CD8-positive, alpha-beta memory T cell (primary cell): ENCODE measurements at places on chromosomes 16 and 17.

DNA sequence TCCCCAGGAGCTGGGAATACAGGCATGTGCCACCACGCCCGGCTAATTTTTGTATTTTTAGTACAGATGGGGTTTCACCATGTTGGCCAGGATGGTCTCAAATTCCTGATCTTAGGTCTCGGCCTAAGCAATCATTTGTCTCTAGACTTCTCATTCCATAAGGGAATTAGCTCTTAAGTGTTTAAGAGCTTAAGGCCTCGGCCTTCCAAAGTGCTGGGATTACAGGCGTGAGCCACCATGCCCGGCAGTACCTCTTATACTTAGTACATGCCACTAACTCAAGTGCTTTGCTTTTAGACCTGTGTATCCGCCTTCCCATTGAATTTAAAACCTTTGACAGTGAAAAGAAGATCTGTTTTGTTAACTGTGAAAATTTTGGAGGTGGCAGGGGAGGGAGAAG, 16.6 kb upstream of the IL21R start:
- DNase-seq: no peak

GRCh38 chr16:89401205-89401604, 89.2 kb downstream of the ANKRD11 start:
- no peak for DNase-seq

DNA sequence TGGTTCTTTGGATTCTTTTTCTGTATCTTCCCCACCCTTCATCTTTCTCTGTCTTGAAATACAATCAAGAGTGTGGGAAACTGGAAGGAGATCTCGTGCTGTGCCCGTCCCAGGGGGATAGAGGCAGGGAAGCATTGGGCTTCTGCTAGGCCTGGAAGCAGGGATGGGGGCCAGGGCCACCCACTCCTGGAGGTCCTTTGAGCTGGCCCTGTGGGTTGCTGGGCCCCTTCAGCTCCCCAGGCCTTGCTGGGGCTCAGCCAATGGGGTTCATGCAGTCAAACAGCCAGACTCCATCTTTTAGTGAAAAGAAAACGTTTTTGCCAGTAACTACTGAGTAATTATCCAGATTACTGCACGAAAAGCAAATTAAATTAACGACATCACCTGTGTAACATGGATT, 67.8 kb downstream of the CCDC182 start:
- no peak for DNase-seq

DNA sequence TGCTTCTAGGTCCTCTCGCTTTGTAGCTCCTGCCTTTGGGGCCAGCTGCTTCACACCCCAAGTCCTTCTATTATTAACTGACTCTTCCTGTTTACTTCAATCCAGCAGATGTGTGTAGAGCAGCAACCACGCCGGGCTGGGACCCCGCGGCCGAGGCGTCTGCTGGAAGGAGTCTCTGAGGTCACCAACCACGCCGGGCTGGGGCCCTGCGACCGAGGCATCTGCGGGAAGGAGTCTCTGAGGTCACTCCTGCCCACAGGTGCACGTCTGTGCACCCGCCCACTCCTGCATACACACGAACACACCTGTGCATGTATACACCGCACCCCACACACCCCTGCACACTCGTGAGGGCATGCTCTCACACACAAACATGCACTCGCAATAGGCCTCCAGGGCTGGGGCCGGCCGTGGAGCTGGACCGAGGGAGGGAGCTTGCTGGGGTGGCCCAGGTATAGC, 7.8 kb upstream of the TEX19 start:
- no peak for DNase-seq

DNA sequence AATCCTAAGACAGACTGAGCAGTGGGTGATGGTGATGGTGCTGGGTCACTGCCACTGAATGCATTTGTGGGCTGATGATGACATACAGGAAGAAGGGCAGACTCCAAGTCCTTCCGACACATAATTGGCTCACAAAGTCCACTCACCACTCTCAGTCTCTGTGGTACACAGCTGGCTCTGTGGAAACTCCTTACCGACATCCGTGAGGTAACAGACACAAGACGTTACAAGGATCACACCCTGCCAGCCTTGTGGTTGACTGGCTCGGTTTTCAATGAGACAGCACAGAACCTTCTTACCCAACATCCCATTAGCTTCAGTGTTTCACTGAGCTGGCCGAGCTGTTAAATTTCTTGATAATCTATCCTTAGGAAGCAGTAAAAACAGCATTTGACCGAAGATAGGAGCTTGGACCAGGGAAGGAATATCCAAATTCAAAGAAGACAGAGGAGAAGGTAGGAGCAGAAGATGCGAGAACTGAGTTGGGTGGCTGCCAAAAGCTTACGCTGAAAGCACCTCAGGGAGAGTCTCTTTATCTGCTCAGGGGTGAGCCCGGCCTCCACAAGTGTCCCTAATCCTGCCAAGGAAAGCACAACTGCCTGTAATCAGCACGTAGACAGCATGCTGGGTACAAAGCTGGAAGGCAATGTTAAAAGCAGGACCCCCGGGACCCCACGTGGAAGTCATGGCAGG, 5.5 kb upstream of the MXRA7 start:
- peak; percentile 76 for DNase-seq

GRCh38 chr17:78170692-78171590, 2.6 kb downstream of the SYNGR2 start:
- DNase-seq: no peak

DNA sequence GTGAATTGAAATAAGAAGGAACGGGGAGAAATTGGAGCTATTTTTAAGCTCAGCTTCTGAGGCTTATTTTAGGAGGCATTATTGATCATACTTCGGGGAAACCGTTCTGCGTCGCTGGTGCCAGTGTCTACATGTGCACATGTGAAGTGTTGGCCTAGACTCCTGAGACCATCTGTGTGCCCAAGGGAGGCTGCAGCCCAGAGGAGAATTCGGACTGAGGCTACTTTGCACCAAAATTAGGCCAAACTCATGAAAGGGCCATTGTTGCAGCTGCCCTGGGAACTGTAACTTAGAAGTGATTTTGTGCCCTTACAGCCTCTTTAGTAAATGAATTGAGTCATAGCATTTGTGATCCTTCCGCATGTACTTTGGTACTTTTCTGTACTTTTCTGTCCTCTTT, 102.0 kb upstream of the NOL11 start:
- no peak for DNase-seq

- DNase-seq: no peak
Measured at GRCh38 chr16:3143189-3143588, 8.4 kb downstream of the ZNF213 start.

GRCh38 chr16:56288019-56288418, 96.7 kb downstream of the GNAO1 start:
- no peak for DNase-seq

GRCh38 chr17:76092526-76093413, 10.8 kb downstream of the EXOC7 start:
- no peak for DNase-seq

GRCh38 chr17:3401786-3402185, 3.6 kb upstream of the OR1E1 start:
- DNase-seq: no peak

DNA sequence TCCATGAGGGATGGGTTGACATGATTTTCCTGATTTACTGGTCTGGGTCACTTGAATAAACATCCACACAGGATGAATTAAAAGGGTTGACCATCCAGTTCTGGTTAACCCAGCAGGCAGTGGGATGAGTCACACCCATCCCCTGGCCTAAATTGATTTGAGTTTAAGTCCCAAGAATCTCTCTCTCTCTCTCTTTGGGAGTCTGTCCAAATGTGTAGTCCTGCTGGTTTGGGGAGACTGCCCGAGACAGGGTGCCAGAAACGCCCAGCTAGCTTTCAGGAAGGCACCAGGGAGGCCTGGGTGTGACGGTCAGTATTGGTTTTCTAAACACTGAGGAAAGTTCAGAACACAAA, 38.8 kb downstream of the SCPEP1 start:
- no peak for DNase-seq

- DNase-seq: peak; percentile 36
Measured at GRCh38 chr17:6753006-6753445, 2.8 kb upstream of the XAF1 start.

GRCh38 chr16:617855-618254, 12.9 kb upstream of the WFIKKN1 start:
- DNase-seq: no peak

- no peak for DNase-seq
Measured at GRCh38 chr17:39000021-39000601, 32.9 kb upstream of the FBXO47 start.

GRCh38 chr16:23282568-23282967, 19.5 kb upstream of the SCNN1B start:
- DNase-seq: no peak

- DNase-seq: no peak
Measured at GRCh38 chr17:79834565-79835469, 4.4 kb downstream of the CBX4 start.

DNA sequence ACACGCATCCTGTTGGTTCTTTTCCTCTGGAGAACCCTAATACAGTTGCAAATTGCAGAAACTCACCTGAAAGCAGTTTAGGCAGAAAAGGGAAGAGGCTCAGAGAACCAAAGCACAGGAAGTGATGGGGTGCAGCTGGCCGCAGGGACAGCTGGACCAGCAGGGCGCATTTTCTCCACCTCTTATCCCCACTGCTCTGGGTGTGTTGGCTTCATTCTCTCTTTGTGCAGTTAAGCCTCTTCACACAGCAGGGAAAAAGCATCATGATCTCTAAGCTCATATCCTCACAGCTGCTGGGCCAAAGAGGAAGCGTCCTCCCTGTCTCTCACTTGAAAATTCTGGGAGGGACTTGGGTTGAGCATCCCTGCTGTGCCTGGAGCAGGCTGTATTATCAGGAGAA, 20.0 kb upstream of the LRRC75A start:
- DNase-seq: no peak

DNA sequence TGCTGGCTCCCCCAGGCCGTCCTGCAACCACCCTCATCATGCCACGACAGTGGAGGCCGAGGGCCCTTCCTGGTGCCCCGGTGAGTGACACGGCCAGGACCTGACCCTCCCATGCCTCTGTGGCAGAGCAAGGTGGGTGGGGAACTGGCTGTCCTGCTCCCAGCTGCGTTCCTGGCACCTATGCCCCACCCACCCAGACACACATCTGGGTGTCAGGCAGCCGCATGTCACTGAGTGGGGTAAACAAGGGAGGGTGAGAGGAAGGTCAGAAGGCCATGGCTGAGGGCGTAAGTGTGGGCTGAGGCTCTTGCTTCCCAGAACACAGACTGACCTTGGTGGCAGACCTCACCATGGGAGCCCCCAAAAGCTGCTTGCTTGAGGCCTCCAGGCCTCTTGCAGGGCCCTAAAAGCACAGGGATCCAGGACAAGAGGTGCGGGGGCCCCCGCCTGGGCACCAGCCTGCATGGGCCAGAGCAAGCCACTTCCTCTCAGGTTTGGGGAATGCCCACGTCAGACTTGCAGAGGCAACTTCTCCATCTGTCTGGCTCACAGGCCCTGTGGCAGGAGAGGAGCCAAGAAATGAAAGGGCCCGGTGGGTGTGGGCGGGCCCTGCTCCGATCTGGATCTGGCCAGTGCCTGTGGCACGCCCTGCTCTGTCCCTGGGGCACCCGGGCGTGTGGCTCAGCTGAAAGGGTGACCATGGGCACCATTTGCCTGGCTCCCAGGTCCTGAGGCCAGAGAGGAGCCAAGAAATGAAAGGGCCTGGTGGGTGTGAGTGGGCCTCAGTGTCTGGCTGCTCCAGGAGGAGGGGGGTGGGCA, 3.9 kb upstream of the CCDC57 start:
- no peak for DNase-seq

DNA sequence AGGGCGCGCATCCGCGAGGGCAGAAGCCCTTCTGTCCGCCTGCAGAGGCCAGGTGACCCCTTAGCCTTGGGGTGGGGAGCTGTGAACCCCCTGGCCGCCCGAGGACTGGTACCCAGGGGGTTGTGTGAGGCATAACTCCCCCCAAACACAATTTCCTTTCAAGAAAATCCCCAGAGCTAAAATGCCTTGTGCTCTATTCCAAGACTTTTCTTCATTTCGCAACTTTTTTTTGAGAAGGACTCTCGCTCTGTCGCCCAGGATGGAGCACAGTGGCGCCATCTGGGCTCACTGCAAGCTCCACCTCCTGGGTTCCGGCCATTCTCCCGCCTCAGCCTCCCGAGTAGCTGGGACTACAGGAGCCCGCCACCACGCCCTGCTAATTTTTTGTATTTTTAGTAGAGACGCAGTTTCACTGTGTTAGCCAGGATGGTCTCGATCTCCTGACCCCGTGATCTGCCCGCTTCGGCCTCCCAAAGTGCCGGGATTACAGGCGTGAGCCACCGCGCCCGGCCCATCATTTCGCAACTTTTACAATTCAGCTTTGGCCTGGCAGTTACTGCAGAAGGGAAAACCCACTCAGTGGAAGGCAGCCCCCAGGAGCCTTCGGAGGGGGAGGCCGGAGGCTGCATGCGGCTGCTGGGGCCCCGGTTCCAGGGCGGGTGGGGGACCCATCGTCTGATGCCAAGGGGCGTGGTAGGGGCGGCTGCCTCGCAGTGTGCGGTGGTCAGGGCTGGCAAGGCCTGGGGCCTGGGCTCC, 963 bp upstream of the APRT start:
- DNase-seq: no peak

GRCh38 chr16:3008690-3009037, 4.1 kb upstream of the CLDN9 start:
- no peak for DNase-seq

DNA sequence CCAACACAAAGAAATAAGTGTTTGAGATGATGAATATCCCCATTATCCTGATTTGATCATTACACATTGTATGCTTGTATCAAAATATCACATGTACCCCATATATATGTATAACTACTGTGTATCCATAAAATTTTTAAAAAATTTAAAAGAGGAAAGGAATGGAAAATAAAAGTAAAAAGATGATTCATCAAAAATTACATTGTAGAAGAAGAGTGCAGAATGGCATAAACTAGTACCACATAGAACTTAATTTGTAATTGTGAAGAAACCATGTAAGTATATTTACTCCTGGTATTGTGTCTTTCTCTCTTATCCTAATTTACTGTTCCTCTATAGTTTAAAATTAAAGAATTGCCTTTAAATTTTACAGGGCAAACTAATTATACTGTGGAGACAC, 11.5 kb upstream of the KRT10 start:
- no peak for DNase-seq

- DNase-seq: no peak
Measured at GRCh38 chr17:51269991-51270390, 9.6 kb downstream of the UTP18 start.

- no peak for DNase-seq
Measured at GRCh38 chr17:16989230-16989952, 17.5 kb upstream of the TNFRSF13B start.

- no peak for DNase-seq
Measured at GRCh38 chr17:17220529-17220928, 14.4 kb upstream of the PLD6 start.
